ENCODE measurements at places on chromosomes 4 and X.

GRCh38 chrX:101986586-101986985 is 54.8 kb upstream of the ZMAT1 start:
- DNase-seq = no peak

- no peak for DNase-seq
Measured at GRCh38 chr4:138522366-138522765, 280.2 kb upstream of the SLC7A11 start.

GRCh38 chr4:148004228-148004857 is 272.5 kb downstream of the ARHGAP10 start:
- DNase-seq = no peak

DNA sequence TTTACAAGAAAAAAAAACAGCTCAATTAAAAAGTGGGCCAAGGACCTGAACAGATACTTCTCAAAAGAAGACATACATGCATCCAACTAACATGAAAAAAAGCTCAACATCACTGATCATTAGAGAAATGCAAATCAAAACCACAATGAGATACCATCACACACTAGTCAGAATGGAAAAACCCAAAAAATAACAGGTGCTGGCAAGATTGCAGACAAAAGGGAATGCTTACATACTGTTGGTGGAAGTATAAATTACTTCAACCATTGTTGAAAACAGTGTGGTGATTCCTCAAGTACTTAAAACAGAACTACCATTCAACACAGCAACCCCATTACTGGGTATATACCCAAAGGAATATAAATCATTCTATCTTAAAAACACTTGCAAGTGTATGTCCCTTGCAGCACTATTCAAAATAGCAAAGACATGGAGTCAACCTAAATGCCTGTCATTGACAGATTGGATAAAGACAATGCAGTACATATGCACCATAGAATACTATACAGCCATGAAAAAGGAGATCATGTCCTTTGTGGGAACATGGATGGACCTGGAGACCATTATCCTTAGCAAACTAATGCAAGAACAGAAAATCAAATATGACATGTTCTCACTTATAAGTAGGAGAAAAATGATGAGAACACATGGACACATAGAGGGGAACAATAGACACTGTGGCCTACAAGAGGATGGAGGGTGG is 97.6 kb downstream of the RAB28 start:
- no peak for DNase-seq

DNA sequence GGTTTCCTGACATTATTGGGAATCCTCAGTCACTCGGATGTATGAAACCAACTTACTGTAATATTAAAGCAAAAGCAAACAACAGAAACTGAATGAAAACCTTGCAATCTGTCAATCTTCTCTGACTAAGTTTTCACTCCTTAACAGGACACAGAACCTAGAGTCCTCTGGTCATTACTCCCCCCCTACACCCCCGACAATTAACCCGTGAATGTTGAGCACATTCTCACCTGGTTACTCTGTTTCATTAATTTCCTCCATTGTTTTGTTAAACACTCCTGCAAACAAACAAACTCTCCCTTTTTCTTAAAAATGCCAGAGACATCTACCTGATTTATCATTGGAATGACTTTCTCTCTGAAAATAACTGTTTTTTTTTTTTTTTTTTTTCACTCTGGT is 469.0 kb upstream of the PRKX start:
- no peak for DNase-seq

DNA sequence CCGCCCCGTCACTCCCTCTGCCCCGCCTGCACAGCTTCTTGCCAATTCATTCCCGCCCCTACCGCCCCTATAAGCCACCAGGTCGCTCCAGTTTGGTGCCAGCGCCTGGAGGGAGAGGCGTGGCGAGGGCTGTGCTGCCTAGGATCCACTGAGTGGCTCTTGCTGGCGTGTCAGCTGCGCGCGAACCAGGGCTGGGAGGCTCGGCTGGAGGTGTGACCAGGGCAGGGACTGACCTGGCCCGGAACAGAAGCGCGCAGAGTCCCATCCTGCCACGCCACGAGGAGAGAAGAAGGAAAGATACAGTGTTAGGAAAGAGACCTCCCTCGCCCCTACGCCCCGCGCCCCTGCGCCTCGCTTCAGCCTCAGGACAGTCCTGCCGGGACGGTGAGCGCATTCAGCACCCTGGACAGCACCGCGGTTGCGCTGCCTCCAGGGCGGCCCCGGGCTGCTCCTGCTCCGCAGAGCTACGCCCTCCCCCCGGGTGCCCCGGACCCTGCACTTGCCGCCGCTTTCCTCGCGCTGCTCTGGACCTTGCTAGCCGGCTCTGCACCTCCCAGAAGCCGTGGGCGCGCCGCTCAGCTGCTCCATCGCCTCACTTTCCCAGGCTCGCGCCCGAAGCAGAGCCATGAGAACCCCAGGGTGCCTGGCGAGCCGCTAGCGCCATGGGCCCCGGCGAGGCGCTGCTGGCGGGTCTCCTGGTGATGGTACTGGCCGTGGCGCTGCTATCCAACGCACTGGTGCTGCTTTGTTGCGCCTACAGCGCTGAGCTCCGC is at the start of gene GPR78:
GPR78 (plus strand) TSS at position 72 of the 773 bp plus-strand sequence; CDS start at position 663, 591 bp downstream.
- peak; percentile 27 for DNase-seq

DNA sequence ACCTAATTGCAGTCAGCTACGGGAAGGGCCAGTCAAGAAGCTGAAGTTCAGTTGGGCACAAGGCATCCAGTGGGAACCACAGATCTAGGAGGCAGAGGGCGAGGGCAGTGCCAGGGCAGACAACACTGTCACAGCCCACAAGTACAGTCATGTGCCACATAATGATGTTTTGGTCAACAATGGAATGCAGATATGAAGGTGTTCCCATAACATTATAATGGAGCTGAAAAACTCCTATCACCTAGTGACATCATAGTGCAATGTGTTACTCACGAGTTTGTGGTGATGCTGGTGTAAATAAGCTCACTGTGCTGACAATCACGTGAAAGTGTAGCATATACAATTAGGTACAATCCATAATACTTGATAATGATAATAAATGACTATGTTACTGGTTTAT is 4.5 kb upstream of the TMEM255A start:
- no peak for DNase-seq

GRCh38 chr4:69056921-69057550 is 39.2 kb upstream of the UGT2B7 start:
- DNase-seq = no peak

DNA sequence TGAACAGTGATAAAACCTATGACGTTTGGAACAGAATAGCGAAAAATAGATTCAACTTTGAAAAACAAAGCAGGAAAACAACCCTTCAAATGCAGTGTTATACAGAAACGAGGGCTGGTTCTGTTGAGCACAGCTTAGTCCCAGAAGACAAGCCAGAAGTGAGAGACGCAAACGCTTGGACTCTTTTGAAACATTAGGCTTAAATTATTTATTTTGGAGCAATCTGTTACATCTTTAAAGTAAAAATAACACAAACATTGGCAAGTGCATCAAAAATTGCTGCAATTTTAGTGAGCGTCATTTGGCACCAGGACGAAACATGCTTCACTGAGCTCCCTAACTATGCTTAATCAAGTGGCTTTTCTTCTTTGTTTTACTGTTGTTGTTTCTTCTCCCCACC is 63.5 kb downstream of the ENPP6 start:
- no peak for DNase-seq

GRCh38 chr4:88786011-88786410 is 88.4 kb upstream of the NAP1L5 start:
- DNase-seq = no peak

DNA sequence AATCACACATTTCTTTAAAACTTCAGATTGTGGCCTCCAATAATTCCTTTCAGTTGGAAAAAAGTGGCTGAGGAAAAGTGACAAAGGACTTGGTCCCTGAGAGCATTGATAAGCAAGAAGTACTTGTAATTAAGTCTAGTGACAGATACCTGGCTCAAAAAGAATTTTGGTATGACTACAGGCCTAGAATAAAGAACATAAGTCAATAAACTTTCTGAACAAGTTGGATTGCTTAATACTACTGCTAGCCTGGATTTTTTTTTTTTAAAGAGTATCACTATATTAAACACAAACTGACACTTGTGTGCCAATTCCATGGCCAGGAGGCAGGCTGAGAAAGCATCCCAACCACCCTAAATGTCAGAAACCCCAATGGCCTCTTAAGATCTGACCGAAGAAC is 49.3 kb upstream of the PDGFC start:
- DNase-seq = no peak

GRCh38 chr4:46392421-46392820 is 2.5 kb upstream of the GABRA2 start:
- no peak for DNase-seq

GRCh38 chr4:11548597-11549082 is 119.9 kb upstream of the HS3ST1 start:
- DNase-seq = no peak

GRCh38 chr4:25911356-25911755 is 2.7 kb upstream of the SMIM20 start:
- DNase-seq = no peak

GRCh38 chrX:47574547-47575301 is 7.5 kb upstream of the TIMP1 start:
- no peak for DNase-seq

DNA sequence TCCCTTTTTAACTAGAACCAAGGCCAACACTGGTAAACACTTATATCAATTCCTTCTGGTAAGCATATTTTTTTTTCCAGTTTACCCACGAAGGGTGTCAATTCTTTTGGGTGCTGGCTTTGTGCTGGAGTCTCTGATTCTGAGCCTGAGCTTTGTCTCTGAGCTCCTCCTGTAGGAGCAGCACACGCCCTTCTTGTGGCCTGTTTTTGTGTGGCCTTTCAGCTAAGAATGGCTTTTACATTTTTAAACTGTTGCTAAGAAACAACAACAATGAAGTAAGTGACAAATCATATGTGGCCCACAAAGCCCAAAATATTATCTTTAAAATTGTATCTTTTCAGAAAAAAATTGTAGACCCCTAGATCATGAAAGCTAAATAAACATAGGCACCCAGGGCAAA is 98.0 kb upstream of the TBC1D9 start:
- no peak for DNase-seq

GRCh38 chr4:12265554-12265953 is 836.9 kb upstream of the HS3ST1 start:
- no peak for DNase-seq

GRCh38 chr4:6956434-6957147 is 47.0 kb downstream of the TBC1D14 start:
- DNase-seq = no peak

GRCh38 chr4:154719087-154719486 is 24.7 kb upstream of the LRAT start:
- no peak for DNase-seq

GRCh38 chr4:33739884-33740632 is 2504.3 kb downstream of the ARAP2 start:
- no peak for DNase-seq

GRCh38 chr4:133245226-133245625 is 96.1 kb downstream of the PCDH10 start:
- no peak for DNase-seq

- no peak for DNase-seq
Measured at GRCh38 chr4:164293743-164294142, 460.2 kb upstream of the SMIM31 start.

DNA sequence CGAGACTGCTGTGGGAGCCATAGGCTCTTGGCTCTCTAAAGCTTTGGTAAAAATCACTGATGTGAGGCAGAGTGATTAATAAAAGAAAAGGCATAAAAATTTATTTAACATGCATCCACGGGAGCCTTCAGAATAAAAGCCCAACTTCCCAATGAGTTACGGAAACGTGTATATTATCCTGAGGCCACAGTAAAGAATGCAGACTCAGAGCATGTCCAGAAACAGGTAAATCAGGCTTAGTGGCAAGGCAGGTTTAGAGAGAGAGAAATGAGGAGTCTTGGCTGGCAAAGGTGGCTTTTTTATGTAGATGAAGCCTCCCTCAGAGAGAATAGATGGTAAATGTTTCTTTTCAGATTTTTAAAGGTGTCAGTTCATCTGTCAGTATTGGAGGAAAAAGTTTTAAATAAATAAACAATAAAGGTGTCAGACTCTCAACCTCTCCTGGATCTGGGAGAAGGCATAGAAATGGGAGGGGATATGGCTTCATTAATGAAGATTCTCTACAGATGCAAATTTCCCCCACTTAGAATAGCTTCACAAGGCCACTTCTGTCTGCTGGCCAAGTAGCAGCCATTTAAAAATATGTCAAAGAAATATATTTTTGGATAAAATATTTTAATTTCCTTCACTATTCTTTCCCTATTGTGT is 24.0 kb downstream of the C4orf51 start:
- DNase-seq = no peak

GRCh38 chr4:163568843-163569242 is 74.4 kb downstream of the TMA16 start:
- DNase-seq = no peak

DNA sequence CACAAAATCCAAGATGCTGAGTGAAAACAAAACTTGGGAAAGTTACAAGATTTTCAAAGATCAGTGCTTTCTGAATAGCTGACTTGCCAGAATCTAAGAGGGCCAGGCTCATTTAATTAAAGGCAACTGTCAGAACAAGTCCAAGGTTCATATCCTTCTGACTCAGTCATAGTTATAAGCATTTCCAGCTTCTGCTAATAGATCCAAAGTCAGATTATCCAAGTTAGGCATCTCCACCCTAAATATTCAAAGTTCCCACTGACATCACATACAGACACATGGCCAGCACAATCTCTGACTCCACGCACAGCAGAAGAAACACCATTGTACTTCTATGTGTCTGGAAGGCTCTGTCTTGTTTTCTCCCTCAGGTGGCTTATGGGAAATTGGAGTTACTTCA is 41.8 kb downstream of the GASK1B start:
- DNase-seq = no peak

- DNase-seq = no peak
Measured at GRCh38 chr4:57553728-57554127, 443.5 kb upstream of the IGFBP7 start.

DNA sequence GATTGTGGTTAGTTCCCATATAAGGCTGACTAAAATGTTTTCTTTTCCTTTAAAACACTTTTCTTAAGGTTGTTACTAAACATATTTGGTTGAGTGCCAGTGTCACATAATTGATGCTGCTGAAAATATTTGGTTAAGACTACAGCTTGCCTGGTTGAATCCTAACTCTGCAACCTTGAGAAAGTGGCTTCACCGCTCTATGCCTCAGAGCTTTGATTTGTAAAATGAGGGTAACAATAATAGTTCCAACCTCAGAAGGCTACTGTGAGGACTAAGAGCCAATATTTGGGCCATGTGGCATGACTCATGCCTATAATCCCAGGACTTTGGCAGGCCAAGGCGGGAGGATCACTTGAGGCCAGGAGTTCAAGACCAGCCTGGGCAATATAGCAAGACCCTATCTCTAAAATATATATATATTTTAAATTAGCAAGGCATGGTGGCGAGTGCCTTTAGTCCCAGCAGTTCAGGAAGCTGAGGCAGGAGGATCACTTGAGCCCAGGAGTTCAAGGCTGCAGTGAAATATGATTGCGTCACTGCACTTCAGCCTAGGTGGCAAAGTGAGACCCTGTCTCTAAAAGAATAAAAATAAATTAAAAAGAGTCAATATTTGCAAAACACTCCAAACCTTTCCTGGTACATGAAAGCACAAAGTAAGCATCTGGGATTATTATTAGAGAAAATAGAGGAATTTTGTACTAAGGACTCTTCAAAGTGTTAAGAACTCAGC is 7.1 kb upstream of the NEIL3 start:
- no peak for DNase-seq

GRCh38 chrX:65879977-65880799 is 159.7 kb downstream of the VSIG4 start:
- no peak for DNase-seq
